Stimulated activated naive CD4-positive, alpha-beta T cell treated with Interleukin-2 at 50 U/mL for 16 hours (primary cell): ENCODE measurements at places on chromosomes 7 and 10.

DNA sequence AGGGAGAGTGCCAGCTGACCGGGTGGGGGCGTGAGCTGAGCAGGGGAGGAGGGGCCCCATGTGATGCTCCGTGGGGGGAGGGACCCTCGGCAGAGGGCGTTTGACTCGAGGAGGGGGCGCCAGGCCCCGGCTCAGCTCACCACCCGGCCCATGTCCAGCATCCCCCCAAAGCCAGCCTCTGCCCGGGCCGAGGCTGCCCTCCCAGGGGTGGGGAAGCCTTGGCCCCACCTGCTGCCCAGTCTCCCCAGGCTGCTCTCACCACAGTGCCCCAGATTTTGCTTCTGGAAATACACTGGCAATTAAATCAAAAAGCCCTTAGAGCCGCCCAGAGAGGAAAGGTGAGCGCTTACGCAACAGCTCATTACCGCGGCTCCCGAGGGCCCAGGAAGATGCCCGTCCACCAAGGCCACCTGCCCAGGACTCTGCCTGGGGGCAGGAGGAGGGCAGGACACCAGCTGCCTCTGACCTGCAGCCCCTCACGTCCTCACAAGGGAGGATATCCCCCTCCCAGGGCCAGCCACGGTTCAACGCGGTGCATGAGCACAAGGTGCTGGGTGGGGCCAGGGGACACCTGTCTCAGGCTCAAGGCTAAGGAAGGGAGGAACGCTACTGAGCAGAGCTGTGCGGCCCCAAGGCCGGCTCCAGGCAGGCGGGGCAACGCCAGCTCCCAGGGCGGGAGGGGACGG, 70.0 kb upstream of the INPP5A start:
- no peak for DNase-seq

DNA sequence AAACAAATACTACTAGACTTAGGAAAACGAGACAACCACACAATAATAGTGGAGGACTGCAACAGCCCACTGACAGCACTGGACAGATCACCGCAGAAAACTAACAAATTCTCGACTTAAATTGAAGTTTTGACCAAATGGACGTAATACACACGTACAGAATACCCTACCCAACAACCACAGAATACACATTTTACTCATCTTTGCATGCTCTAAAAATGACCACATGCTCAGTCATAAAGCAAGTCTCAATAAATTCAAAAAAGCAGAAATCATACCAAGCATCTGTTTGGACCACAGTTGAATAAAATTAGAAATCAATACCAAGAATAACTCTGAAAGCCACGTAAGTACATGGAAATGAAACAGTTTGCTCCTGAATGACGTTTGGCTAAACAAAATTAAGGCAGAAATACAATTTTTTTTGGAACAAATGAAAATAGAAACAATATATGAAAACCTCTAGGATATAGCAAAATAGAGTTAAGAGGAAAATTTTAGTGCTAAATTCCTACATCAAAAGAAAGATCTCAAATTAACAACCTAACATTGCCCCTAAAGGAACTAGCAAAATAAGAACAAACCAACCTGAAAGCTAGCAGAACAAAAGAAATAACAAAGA, 30.6 kb downstream of the MAPK8 start:
- DNase-seq, result no peak

- no peak for DNase-seq
These were observed 88.1 kb upstream of the FAM3C start for GRCh38 chr7:121484089-121484763.

- no peak for DNase-seq
These were observed 14.1 kb upstream of the TAS2R41 start for GRCh38 chr7:143463556-143463955.

DNA sequence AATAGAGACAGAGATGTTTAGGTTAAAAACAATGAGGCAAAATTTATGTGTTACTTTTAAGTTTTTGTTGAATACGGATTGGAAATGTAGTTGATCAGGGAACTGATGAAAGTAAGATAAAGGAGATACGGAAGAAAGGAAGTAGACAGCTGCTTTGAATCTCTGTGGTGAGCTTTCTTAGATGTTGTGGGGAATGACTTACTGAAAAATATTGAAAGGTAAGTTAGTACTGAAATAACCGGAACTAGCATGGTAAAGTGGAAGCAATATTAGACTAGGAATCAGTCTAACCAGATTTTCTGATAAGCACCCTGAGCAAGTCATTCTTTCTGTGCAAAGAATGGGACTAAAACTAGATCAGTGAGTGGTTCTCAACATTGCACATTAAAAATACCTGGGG, 34.8 kb downstream of the LUC7L2 start:
- DNase-seq, result no peak

- DNase-seq, result no peak
These were observed 145.9 kb downstream of the C7orf25 start for GRCh38 chr7:42765931-42766330.

GRCh38 chr10:73910764-73911552, at the start of gene PLAU:
TSS of gene PLAU (plus strand) at chr10:73911132. CDS start at chr10:73911556, 424 bp downstream.
- DNase-seq, result peak; percentile 30

DNA sequence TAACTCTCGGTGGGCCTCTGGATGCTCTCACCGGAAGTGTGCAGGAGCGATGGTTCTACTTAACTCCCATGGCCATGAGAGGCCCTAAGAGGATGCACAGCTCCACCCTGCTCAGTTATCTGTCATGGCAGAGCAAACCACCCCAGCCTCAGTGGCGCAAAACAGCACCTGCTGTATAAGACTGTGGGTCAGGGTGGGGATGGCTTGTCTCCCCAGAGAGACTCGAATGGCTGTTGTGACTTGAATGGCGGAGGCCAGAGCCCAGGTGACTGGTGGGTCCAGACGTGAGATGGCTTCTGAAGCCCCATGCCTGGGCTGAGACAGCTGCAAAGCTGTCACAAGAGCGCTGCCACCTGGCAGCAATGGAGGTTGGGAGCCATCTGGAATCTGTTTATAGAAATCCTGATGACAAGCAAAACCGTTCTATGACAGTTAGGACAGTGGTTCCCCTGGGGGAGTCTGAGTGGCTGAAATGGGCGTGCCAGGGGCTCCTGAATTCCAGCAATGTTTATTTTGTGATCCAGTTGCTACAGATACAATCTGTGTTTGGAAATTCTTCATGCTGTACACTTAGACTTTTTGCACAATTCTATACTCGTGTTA, 490.5 kb downstream of the TCERG1L start:
- no peak for DNase-seq

DNA sequence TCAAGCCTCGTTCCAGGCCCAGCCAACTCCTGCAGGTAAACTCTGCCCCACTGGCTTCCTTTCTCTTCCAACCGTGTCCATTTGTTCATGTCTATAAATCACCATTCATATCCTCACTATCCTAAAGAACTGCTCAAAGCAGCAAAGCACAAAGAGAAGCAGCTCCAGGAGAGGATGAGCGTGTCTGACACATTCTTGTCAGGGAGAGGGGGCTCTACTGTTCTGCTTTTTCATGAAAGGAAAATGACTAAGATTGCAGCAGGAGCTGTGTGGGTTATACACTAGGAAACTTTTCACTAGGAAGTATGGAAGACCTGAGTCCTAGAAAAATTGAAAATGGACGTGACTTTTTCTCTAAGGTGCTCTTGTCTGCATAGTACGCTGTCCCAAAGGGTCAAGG, 16.7 kb downstream of the AGFG2 start:
- DNase-seq, result no peak

GRCh38 chr10:131002031-131002861, 309.3 kb downstream of the TCERG1L start:
- DNase-seq, result no peak

DNA sequence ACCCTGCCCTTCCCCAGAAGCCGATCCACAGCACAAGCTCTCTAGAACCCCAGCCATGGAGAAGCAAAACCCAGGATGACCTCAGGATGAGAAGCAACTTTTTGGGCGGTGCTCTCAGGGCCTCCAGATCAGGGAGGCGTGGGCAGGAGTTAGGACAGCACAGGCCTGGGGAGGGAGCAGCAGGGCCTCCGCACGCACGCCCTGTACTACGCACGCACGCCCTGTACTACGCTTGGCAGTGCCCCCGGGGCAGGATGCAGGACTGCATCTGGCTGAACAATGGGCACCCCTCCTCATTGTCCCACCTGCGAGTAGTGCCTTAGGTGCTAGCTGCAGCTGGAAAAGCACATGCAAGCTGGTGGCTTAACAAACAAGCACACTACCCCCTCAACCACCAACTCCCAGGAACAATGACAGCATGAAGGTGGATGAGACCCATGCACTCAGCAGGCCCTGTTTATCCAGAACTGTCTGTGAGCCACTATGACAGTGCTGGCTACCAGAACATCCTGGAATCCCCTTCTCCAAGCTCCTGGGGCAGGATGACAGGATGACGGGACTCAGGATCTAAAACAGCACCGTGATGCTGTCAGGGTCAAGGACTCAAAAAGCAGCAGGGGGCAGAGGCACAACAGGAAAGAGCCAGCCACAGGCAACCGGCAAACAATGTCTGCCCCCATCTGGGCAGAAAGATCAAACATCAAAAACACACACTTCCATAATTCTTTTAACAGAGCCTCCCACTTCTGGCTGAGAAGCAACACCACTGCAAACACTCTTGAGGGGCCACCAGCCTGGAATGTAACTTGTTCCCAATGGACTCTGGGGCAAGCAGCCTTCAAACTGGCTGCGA, 11.8 kb downstream of the PODXL start:
- no peak for DNase-seq

DNA sequence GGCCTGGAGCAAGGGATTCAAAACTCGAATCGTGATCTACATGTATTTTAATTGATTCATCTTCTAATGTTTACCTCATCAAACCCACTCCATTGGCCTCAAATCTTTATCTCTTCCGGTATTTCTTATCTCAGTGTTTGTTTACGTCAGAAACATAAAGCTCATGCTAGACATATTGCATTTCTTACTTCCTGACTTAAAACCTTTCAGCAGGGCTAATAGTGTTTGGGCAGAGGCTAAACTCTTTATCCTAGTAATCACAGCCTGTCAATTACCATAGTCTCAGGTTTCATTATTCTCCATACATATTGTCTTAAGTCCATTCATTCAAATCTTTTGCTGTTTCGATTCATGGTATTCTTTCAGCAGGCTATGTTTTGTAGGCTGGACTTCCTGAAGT, 81.3 kb upstream of the AGR3 start:
- no peak for DNase-seq

DNA sequence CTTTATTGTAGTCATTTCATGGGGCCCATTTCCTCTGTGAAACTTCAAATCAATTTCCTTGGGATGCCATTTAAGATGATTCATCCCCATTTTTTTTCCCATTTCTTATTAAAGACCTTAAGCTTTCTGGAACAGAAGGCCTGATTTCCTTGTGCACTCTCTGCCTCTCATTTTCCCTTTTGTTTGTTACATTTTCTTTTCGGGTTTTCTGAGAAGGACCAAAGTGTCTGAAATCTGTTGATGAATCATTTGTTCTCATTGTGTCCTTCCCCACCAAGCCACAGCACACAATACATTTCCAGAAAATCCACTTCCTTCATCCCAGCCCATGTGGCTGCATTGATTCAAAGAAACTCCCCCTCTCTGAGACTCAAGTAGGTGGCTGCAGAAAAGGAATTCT, 372.4 kb downstream of the SFMBT2 start:
- no peak for DNase-seq

DNA sequence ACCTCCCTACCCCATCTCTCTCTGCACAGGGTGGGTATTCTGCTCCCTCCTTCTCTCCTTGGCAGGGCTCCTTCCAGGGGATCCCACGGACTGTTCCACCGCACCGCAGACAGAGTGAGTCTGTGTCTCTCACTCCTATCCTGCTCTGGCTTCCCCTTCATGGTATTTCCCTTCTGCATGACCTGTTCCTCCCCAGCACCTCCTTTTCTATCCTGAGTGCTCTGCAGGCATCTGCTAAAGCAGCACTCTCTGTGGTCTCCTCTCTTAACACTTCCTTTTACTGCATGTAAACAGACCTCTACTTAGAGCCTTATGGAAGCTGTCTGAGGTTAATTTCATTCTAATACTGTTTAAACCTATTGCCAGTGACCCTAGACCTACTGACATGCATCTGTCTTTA, 171.5 kb downstream of the CCSER2 start:
- no peak for DNase-seq

DNA sequence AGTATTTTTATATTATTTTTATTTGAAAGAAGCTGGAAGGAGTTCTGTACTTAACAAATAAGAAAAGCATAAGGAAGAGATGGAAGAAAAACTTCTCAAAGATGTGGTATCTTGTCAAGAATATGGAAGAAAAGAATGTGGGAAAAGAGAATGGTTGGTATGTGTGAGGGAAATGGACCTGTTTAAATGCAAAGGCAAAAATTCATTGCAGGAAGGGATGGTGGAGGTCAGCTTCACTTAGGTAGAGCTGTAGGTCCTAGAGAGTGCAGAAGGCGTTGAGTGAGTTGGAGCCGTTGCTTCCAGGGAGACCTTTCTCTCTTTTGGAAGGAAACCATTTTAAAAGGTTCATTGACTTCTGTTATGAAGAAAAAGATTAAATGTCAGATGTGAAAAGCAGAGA, 107.3 kb downstream of the EXOC4 start:
- no peak for DNase-seq

- no peak for DNase-seq
These were observed 31.9 kb downstream of the RBM20 start for GRCh38 chr10:110676016-110676415.

GRCh38 chr7:36627836-36628235, 96.5 kb downstream of the AOAH start:
- no peak for DNase-seq

DNA sequence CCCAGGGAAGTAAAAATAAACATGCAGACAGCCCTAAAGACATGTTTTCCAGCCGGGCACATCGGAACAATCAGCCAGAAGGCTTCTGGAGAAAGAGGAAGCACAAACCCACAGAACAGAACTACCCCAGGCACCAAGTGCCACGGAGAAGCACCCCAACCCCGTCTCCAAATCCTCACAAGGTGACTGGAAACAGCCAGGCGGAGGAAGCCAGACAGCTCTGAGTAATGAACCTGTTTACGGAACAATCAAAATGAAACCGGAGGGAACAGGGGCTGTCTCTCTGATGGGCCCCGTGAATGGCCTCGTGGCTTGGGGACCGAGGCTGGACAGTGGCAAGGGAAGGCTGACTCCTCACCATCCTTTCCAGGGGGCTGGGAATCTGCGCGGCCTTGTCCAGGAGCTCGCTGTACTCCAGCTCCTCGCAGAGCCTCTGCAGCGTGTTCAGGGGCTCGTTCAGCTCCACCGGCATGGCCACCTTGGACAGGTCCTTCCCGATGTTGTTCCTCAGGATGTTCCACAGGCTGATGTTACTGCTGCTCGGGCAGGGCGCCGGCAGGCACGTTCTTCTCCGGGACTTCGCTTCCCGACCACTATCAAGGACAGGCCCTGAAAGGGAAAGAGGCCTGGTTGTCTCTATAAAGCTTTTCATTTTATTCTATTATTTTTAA, 77.0 kb upstream of the GSDME start:
- DNase-seq, result no peak

- no peak for DNase-seq
These were observed 4.0 kb upstream of the TMEM236 start for GRCh38 chr10:17747883-17748550.
